Activated CD4-positive, alpha-beta T cell treated with anti-CD3 and anti-CD28 coated beads, Interleukin-2, amount 50 U/mL, for 48 hours (primary cell): ENCODE measurements at places on chromosomes 2 and 18.

- peak; percentile 35 for DNase-seq
Measured at GRCh38 chr2:15588329-15588919, 3.2 kb upstream of the DDX1 start.

DNA sequence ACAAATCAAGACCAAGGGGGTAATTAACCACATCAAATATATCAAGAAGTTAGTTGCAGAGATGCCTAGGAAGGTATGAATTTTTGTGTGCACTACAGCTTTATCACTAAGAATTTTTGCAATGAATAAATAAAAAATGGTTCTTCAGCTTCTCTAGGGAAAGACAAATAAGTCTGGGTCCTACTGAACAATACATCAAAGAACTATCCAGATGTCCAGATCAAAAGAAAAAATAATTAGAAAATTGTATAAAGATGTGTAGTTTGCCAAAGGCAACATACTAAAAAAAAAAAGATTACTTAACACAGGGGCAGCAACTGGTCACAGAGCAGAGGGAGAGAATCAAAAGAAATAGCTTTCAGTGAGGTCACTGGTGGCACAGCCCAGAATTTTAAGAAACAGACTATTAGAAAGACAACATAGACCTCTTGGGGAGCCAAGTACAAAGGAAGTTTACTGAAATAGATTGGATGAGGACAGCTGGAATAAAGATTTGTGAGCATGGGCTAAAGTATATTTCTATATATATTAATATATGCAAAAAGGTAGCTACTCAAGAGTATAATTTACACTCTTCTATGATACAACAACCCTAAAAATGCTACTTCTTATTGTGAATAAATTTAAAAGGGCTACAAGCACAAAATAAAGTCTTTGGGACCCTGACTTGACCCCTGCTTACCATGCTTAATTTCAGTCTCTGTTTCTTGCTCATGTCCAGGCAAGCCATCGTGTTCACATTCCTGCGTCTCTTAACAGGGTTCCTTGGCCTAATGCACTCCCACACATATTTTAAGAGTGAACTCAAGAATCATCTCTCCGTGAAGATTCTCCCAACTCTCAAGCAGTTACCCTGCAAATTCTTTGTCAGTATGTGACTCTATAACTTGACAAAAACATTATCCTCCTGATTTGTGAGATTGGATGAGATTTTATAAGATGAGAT is 99.0 kb upstream of the GRB14 start:
- no peak for DNase-seq

- DNase-seq: no peak
Measured at GRCh38 chr2:44233450-44234128, 41.7 kb upstream of the SLC3A1 start.

GRCh38 chr18:23226391-23226790 is 91.1 kb downstream of the CABLES1 start:
- no peak for DNase-seq

DNA sequence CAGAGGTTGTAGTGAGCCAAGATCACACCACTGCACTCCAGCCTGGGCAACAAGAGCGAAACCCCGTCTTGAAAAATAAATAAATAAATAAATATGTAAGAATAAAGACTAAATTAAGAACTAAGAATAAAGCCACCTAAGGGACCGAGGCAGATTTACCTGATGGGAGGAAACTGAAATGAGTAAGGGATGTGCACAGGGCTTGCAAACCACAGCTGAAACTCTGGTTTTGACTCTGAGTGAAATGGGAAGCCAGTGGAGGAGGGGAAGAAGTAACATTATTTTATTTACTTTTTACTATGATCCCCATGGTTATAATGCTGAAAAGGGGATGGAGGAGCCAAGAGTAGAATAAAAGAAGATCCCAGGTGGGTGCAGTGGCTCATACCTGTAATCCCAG is 107.3 kb downstream of the CABYR start:
- DNase-seq: no peak
